ENCODE measurements at places on chromosomes 11 and 22. TPM values are rescaled to one million over a fixed set of nuclear protein-coding genes. Genes with fewer than 3 reads are reported as not detected.

- DNase-seq, result no peak
Measured at GRCh38 chr11:117333917-117334316, 6.3 kb downstream of the CEP164 start.

GRCh38 chr11:134576721-134577171 is 164.7 kb upstream of the B3GAT1 start:
- no peak for DNase-seq

DNA sequence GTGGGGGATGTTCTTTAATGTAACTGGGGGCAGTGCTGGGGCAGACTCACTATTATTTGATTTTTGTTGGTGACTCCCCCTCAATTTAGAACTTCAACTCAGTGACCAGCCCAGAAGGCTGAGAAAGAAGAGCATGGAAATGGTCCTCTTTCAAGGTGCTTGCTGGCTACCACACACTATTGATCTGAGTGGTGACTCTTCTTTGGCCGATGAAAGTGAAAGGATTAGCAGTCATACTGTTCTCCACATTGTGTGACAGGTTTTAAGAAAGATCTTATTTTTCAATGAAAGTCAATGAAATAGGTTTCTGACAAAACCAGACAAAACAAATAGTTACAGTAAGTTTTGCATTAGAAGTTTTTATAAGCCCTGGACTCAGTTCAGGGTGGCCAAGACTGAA is 29.9 kb downstream of the NLRP14 start:
- DNase-seq, result no peak

- no peak for DNase-seq
Measured at GRCh38 chr22:21043860-21044535, 1.7 kb upstream of the LRRC74B start.

- DNase-seq, result no peak
Measured at GRCh38 chr11:19676475-19677380, 35.9 kb upstream of the NAV2 start.

- no peak for DNase-seq
Measured at GRCh38 chr11:34510673-34511072, 2.9 kb downstream of the ELF5 start.

TSPO gene
- total RNA-seq, result 394 TPM

DNA sequence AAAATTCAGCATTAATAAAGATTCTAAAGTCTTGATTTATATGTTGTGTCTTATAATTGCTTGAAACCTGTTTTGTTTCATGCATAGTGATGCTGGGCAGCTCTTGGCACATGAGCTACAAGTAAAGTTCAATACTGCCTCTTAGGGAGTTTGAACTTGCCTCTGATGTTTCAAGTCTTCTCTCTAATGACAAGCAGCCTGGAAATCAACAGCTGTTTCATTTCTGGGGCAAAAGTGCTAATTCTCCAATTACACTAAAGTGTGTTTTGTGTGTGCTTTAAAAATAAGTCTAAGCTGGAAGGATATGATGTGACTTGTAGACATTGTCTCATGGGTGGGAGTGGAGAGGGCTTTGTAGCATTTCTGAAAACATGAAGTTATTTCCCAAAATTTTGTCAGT is 23.7 kb upstream of the SESN3 start:
- DNase-seq, result no peak

DNA sequence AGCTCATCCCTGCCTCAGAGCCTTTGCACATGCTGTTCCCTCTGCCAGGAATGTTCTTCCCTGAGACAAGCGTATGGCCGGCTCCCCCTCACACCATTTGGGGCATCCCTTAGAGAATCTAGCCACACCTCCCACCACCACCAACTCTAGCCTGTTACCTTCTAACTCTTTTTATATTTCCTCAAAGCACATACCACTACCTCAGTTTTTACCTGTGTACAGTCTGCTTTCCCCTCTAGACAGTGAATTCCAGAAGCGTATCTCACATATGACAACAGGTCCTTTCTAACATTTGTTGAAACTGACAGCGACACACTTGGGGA is 75.1 kb upstream of the ARFGAP3 start:
- DNase-seq, result no peak

BARX2 gene
- total RNA-seq, result 0.07 TPM

DNA sequence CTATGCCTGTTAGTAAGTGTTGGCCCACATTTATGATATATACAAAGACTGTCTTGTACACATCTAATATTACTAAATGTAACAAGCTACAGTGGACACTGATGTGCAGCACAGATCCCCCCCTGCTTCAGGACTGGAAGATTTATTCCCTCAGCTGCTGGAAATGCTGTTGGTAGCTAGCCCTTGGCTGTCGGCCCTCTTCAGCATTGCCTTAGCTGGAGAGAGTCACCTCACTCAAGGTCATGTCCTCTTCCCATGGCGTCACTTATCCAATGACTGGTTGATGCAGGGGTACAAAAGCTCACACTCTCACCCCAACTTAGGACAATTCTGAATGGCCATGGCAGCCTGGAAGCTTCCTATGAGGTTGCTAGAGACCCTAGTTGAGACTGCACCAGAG is 312.7 kb downstream of the SOX6 start:
- no peak for DNase-seq

FAM83F gene
- total RNA-seq, result 5.8 TPM

GRCh38 chr11:93719310-93719709 is 22.0 kb downstream of the TAF1D start:
- no peak for DNase-seq

- no peak for DNase-seq
Measured at GRCh38 chr11:60942970-60943565, 8.9 kb downstream of the SLC15A3 start.

DNA sequence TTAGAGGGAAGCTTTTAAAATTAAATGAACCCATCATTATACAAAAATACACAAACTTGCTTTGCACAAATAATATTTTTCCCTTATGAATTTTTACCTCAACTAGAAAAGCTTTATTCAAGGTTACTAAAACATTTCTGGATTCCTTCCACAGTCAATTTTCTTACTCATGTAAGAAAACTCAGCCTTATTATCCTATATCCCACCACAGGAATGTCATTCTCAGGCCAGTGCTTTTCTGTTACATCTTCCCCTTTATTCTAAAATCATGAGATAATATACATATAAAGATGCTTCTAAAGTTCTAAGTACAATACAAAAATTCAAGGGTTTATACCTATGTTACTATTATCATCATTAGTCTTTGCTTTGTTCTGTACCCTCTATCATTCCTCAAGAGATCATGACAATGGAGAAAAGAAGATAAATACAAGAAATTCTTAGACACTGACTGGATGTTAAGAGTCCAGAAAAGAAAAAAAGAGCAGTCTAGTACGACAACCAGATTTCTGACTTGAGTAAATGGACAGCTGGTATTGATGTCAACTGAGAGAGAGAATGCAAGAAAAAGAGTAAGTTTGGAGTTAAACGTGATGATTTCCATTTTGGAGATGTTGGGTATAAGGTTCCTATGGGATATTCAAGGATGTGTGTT is 60.3 kb downstream of the MTMR2 start:
- DNase-seq, result no peak

GRCh38 chr11:78370406-78371172 is 47.0 kb downstream of the GAB2 start:
- DNase-seq, result no peak

NAALAD2 gene
- 0.88 TPM for total RNA-seq

DNA sequence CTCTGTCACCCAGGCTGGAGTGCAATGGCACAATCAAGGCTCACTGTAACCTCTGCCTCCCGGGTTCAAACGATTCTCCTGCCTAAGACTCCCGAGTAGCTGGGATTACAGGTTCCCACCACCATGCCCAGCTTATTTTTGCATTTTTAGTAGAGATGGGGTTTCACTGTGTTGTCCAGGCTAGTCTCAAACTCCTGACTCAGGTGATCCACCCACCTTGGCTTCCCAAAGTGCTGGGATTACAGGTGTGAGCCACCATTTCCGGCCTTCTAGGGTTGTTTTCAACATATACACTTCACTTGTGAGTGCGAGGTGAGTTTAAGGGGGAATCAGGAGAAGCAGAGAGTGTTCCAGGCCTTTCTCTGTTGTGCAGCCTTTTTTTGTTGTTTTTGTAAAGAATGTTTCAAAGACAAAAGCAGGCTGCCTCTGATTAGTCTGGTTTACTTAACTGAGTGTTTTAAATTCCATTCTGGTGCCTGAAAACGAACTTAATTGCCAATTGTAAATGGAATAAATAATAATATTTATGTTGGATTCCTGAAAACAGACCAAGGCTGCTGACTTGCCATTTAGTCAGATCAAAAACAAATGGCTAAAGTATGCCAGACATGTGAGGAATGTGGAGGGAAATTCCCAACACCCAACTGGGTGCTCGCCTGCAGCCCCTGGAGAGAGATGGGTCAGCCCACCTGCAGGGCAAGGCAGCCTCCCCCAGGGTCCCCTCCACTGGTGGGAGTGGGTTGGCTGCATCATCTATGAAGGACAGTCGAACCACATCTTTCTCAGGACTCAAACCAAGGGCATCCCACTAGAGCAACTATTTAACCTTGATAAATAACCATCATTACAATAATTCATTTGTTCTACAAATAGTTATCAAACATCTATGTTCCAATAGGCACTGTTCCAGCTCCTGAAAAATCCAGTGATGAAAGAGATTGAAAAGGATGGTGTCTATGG is 4.6 kb upstream of the RANGAP1 start:
- peak; percentile 77 for DNase-seq

DNA sequence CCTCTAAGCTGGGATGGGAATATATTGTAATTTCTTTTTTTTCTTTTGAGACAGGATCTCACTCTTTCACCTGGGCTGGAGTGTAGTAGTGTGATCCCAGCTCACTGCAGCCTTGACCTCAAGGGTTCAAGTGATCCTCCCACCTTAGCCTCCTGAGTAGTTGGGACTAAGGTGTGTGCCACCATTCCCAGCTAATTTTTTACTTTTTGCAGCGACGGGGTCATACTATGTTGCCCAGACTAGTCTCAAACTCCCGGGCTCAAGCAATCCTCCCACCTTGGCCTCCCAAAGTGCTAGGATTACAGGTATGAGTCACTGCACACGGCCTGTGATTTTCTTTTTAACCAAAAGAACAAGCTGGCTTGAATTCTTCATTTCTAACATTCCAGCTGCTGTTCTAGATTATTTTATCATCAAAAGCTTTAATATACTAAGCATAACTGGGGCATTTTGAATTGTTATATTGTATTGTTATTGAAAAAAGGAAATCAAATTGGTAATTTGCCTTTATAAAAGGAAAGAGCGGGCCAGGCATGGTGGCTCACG is 26.8 kb upstream of the PPP2R1B start:
- DNase-seq, result no peak

GRCh38 chr11:102251423-102251822 is 65.9 kb upstream of the BIRC3 start:
- no peak for DNase-seq

- DNase-seq, result no peak
Measured at GRCh38 chr11:76626921-76627401, 43.6 kb downstream of the LRRC32 start.

DNA sequence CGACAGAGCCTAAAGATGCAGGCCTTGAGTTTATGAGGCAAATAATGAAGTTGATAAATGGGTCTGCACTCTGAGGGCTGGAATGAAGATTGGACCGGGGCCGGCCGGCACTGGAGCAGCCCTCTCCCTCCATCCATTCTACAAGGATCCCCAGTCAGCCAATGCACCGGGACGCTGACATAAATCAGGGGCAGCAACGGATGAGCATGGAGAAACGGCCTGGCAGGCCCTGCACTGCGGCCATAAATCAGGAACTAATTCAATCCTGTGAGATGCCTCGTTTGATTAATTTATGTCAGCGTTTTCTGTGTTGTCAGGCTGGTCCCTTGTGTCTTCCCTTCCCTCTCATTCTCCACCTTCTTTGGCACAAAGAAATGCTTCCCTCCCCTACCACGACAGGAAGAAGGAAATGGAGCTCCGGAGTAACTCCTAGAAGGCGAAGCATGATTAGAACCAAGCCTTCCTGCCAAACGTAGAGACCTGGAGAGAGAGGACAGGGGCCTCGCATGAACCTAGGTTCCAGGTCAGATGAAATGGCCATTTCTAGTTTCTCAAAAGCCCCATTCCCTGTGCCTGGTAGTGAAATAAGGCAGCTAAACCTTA is 358.4 kb downstream of the OPCML start:
- DNase-seq, result no peak

- no peak for DNase-seq
Measured at GRCh38 chr22:38823637-38824036, 20.2 kb downstream of the NPTXR start.

FLRT1 gene
- 0.14 TPM for total RNA-seq

GRCh38 chr11:47593492-47593933 is 698 bp downstream of the C1QTNF4 start:
- no peak for DNase-seq

GRCh38 chr11:57325735-57326048 is 940 bp upstream of the TNKS1BP1 start:
- DNase-seq, result peak; percentile 90

DNA sequence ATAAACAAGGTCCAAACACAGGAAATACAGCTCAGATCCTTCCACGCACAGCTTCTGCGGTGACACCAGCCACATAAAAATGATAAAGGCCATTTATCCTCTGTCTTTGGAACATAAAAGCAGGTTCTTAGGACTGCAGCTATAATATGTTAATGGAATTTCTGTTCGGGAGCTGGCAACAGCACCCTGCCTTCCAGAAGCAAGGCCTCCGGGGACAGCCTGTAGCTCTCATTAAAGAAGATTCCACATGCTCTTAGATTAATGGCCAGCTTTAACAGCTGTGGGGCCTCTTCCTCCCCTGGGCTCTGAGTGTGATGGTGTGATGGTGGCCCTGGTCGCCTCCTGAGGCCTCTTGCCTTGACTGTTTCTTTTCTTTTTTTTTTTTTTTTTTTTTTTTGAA is 137.3 kb downstream of the CACNA1I start:
- no peak for DNase-seq

GRCh38 chr11:23865341-23865975 is 631.4 kb upstream of the LUZP2 start:
- DNase-seq, result no peak

OR4B1 gene
- total RNA-seq, result not detected

CASP5 gene
- not detected for total RNA-seq

ACR gene
- total RNA-seq, result not detected

FBXO3 gene
- total RNA-seq, result 29.9 TPM

DNA sequence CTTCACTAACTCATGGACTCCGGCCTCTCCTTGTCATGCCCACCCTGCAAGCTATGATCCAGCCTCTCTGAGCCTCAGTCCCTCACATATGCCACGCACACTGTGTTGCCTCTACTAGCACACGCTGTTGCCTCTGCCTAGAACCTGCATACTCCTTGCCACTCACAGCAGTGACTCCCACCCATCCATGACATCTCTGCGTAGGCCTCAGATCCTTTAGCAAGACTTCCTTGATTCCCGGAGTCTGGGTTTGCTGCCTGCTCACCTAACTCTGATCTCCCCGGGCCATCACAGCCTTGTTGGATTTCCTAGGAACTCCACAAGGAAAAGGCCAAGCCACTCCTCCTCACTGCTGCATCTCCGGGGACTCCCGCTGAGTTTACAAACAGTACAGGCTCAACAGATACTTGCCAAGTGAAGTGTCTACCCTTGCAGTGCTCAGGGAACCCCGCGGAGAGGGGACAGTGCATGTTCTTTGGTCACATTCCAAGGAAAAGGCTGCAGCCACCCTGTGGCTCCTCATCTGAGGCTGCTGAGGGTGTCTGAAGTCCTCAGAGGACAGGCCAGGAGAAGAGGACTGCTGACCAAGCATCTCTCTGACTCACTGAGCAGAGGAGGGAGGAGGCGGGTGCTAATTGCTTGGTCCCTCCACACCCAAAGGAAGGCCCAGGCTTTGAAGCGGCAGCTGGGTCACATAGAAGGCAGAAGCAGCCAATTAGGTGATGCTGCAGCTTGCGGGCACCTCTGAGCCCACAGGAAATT is 42.4 kb upstream of the NAV2 start:
- no peak for DNase-seq

- no peak for DNase-seq
Measured at GRCh38 chr11:133712051-133712560, 133.2 kb downstream of the SPATA19 start.

KRTAP5-2 gene
- total RNA-seq, result not detected
